Stimulated activated CD4-positive, alpha-beta T cell treated with anti-CD3 and anti-CD28 coated beads, Interleukin-1b, Interleukin-23, amount 100 ng/mL, for 48 hours (primary cell): ENCODE measurements at places on chromosomes 4 and X.

DNA sequence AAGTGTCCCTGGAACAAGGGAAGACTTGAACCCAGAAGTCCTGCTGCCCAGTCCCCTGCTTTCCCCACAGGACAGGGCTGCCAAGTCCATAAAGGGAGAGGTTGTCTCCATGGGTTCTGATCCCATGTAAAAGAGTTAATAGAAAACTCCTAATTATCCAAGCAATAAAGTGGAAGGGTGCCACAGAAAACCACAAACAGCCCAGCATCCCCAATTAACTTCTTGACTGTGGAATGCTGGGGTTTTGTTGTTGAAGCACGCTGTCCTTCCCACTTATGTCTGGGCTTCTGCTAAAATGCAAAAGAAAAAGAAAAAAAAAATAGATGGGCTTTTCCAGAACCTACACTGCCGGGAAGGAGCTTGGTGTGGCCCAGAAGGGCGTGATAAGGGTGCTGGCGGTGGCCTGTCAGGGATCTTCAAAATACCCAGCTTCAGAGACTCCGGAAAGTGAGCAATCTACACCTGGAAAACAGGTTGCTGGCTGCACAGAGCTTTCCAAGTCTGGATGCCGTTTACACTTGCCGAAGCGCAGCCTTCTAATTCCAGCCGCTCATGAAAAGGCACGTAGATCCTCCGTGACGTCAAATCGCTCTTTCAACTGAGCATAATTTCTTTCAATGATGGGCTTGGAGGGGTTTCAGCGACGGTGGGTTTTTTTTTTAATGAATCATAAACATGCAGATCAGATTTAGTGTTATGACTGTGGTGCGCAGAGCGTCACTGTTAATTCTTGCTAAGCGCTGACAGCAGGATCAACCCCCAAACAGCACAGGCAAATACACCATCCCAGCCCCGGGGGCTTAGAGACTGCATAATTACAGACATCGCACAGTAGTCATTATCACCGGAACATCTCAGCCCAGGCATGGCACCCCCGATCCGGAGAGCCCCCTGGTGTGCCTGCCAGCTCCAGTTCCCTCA is 197.6 kb downstream of the BCOR start:
- DNase-seq: no peak

DNA sequence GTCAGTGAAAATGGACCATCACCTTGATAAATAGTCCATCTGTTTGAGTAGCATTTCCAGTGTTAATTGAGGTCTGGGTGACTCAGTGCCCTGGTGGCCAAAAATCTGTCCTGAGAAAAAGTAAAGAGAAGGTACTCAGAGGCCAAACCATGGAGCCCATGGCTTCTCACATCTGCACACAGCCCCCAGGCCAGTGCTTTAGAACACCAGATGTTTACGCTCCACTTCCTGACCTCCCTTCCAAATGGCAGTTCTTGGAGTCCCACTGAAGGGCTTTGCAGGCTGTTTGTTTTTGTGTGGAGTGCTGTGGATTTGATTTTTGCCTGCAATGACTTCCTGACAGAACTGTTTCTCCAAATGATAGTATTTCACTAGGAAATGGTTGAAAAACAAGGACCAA is 60.2 kb upstream of the GPC4 start:
- DNase-seq: no peak

DNA sequence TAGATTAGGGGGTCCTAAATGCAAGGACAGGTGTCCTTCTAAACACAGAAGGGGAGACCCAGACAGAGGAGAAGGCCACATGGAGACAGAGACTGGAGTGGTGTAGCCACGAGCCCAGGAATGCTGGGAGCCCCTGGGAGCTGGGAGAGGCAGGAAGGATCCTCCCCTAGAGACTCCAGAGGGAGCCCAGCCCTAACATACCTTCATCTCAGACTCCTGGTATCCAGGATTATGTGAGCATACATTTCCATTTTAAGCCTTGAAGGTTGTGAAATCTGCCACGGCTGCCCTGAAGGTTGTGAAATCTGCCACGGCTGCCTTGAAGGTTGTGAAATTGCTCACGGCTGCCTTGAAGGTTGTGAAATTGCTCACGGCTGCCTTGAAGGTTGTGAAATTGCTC is 148.4 kb downstream of the ASMT start:
- no peak for DNase-seq

DNA sequence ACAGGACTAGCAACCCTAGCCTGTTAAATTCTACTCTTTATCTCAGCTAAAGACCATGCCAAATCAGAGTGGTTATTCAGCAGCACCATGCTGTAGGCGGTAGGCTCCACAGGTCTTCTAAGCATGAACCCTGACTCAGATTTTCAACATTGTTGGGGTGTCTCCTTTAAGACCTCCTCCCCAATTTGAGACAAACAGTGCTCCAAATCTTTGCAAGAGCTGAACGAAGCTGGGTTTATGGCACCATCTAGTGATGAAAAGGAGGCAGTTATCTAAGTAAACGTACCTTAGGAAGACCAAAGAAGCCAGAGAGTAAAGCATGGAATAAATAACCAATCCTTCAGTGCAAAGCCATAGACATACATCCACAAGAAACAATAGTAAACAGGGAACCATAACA is 334.5 kb upstream of the SLC7A11 start:
- no peak for DNase-seq

- DNase-seq: no peak
Measured at GRCh38 chr4:185716577-185717376, 95.2 kb downstream of the SORBS2 start.

DNA sequence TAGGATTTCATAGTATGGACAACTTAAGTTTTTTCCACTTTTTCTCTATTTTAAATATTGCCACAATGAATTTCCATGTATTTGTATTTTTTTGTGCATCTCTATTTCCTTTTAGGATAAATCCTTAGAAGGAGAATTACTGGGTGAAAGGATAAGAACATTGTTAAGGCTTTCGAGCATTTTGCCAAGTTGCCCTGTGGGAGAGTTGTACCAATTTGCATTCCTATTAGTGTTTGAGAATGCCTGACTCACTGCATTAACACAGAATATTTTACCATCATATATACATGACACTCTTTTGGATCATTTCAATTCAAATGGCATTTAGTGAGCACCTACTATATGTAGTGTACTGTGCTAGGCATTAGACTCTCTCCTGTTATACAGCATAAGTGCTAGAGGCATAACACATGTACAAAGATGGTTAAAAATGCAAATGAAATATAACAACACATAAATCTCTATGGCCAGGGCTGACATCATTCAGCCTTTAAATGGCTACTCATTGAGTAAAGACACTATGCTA is 57.0 kb downstream of the PLAC1 start:
- no peak for DNase-seq
